ENCODE measurements at places on chromosomes 12 and 14.

DNA sequence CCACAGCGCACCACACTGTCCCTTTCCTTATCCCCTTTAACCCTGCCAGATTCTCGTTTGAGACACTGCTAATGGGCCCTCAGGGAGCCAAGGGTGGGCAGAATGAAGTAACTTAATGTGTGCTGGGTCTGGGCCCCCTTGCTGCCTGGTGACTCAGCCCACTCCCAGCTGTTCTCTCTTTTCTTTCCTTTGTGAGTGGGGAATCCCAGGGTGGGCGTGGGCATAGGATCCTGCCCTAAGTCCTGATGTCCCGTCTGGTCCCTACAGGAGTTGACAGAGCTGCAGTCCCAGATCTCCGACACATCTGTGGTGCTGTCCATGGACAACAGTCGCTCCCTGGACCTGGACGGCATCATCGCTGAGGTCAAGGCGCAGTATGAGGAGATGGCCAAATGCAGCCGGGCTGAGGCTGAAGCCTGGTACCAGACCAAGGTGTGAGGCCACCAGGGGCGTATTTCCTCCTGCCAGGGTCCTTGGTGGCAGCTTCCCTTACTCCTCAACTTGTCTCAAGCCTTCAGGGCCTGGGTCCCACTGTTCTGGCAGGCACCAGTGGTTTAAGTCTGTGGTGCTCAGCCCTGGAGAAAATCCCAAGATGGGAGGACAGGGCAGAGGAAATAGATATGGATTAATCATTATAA lies 8.3 kb downstream of the KRT7 start:
- DNase-seq = no peak

GRCh38 chr14:97513891-97514290 lies 716.7 kb downstream of the VRK1 start:
- DNase-seq = no peak

- DNase-seq = no peak
These were observed 33.0 kb downstream of the RASSF9 start for GRCh38 chr12:85803231-85803630.

DNA sequence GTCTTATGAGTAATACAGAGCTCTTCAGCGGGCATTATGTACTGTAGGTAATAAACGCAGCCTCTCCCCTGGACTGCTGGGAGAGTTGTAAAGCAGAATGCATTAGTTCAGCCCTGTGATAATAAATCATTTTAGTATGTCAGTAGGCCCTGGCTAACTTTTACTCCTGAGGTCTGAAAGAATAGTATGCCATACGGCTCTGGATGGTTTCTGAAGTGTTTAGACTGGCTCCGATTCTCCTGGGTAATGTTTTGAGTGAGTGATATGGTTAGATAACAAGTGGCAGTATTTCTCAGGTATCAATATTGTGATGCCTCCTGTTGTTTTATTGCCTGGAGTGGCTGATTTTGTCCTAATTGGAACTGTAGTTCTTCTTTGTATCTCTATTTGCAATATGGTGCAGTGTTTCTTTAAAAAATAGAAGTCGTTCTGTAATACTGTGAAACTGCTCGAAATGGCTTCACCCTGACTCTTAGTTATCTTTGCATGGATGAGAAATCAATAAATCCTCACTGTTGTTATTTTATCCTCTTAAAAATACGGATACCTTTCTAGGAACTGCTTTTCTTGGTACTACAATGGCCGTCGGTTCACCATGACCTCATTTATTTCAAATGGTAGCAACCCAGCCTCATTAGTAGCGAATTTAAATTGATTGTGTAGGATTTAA lies 100.2 kb downstream of the PDZRN4 start:
- no peak for DNase-seq

- DNase-seq = no peak
These were observed 19.4 kb downstream of the PPP1R36 start for GRCh38 chr14:64569138-64569631.

DNA sequence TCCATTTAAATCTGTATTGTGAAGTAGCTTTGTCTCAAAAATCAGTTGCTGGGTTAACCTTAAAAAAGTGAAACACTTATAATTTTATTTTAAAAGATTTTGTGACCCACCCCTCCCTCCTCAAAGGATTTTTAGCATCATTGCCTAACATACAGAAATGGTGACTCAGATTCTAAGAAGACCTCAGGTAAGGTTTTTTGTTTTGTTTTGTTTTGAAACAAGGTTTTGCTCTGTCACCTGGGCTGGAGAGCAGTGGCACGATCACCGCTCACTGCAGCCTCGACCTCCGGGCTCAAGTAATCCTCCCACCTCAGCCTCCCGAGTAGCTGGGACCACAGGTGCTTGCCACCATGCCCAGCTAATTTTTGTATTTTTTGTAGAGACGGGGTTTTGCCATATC lies 74.2 kb downstream of the GNS start:
- peak; percentile 18 for DNase-seq

- DNase-seq = no peak
These were observed 24.2 kb downstream of the FLRT2 start for GRCh38 chr14:85554106-85554505.

DNA sequence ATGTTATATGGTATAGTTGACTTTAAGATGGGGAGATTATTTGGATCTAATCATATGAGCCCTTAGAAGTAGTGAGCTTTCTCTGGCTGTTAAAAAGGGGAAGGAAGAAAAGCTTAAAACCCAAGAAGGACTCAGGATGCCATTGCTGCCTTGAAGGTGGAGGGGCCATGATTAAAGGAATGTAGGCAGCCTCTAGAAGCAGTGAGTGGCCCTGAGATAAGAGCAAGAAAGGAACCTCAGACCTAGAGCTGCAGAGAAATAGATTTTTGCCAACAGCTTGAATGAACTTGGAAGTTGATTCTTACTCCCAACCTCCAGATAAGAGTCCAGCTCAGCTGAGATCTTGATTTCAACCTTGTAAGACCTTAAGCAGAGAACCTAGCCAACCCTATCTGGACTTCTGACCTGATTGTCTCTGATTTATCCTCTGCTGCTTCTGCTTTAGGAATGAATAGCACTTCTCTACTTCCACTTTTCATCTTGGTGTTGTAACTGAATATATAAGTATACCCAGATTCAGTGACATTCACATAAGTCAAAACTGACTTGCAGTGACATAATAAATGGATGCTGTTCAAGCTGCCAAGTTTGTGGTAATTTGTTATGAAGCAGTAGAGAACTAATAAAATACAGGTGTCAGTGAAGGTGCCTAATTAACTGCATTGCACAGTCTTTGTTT lies 33.5 kb downstream of the RAD51B start:
- no peak for DNase-seq

Data from stimulated activated CD4-positive, alpha-beta T cell treated with anti-CD3 and anti-CD28 coated beads, Interleukin-4, amount 100 ng/mL, for 1 hour (primary cell).